ENCODE measurements at places on chromosomes 2 and 18.
A peak's percentile ranks its signal among the peaks of the same experiment; 100 is the strongest.

DNA sequence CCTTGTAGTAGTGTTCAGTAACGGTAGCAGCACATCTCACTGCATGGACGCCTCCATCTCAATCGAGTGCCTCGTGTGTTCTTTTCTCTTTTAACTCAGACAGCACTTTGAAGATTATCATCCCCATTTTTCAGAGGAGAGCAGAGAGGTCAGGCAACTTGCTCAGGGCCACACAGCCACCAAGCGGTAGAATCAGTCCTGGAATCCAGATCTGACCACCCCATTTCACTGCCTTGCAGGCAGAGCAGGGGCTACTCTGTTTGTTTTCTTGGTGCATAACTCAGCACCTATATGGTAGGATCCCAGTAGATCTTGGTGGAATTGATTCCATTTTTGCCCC is 129.5 kb downstream of the SMAD7 start:
- no peak for DNase-seq

- no peak for DNase-seq
Observed at GRCh38 chr2:1972422-1972821, 228.1 kb upstream of the PXDN start.

DNA sequence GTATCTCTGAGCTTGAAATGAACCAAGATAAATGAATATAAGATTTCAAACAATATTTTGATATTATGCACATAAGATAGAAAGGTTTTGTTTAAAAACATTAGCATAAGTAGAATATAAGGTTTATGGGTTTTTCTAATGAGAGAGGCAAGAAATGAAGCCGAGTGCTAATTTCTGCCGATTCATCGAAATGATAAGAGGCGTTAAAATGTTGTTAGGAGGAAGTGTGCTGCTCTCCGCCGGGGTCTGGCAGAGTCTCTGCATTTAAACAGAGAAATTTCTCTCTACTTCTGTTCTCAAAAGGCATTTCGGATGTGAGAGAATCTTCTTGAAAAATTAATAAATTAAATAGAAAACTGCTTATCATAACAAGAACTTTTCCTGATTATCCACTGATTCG is 83.6 kb downstream of the MRPS9 start:
- DNase-seq, result no peak

DNA sequence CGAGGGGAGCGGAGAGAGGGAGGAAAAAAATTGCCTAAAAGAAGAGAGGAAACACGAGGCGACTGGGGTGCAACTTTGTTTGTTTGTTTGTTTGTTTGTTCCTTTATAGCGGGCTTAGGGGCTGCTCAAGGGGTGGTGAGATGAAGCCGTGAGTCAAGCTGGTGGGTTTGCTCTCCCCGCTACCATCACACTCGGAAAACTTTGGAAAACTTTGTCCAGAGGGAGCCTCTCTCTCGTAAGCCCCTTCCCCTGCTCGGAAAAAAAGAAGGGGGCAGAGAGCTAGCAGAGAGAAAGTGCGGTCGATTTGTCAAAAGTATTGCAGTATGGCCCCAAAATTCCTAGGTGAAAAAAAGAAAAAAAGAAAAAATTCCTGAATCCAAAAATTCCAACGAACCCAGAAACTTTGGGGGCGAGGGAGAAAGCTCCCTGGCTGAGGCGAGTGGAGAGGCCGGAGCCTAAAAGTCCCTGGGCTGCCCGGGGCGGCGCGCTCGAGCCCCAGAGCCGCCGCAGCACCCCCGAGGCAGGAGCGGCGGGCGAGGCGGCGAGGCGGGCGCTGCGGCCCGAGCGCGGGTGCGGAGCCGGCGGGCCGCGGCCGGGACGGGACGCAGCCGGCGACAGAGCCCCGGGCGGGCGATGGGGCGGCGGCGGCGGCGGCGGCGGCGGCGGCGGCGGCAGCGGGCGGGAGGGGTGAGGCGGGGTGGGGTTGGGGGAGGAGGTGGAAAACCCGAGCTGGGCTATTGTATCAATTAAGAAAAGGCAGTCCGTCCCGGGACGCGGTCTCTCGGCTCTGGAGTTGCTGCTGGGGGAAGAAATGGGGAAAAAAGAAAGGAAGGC is 558 bp upstream of the CYP26B1 start:
- no peak for DNase-seq

- no peak for DNase-seq
Observed at GRCh38 chr18:57901825-57902589, 98.9 kb upstream of the ATP8B1 start.

DNA sequence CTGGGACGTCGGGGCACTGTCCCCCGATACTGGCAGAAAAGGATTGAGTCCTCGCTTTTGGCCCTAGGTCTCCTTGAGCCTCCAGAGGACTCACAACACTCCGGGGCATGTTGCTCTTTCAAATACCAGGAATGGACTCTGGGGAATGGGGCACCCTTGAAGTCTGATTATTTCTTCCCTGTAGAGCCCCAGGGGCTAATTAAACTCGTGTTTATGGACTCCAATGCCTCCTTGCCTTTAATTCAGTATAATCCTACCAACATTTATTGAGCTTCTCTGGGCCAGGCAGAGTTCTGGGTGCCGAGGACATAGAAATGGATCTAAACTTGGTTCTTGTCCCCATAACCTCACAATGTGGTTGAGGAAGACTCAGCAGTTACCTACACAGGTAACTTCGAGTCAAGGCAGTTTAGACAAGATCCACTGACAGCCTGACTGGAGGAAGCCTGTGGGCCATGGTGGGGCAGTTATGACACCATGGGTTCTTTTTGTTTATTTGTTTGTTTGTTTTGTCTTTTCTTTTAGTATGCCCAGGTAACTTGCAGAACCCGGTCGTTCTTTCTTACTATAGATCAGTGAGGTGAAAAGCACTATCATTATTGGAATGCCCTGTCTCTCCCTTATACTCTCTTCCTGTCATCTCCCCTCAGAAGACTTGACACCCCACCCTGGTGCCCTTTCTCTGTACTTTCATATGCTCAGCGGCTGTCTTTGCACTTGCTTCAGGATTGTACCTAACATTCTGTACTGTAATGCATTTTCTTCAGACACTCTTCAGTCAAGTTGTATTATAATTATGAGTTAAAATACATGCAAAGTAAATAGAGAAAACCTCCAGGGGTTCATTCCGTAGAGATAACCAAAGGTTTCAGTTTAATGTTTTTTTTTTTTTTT is 3.2 kb downstream of the CFLAR start:
- no peak for DNase-seq

DNA sequence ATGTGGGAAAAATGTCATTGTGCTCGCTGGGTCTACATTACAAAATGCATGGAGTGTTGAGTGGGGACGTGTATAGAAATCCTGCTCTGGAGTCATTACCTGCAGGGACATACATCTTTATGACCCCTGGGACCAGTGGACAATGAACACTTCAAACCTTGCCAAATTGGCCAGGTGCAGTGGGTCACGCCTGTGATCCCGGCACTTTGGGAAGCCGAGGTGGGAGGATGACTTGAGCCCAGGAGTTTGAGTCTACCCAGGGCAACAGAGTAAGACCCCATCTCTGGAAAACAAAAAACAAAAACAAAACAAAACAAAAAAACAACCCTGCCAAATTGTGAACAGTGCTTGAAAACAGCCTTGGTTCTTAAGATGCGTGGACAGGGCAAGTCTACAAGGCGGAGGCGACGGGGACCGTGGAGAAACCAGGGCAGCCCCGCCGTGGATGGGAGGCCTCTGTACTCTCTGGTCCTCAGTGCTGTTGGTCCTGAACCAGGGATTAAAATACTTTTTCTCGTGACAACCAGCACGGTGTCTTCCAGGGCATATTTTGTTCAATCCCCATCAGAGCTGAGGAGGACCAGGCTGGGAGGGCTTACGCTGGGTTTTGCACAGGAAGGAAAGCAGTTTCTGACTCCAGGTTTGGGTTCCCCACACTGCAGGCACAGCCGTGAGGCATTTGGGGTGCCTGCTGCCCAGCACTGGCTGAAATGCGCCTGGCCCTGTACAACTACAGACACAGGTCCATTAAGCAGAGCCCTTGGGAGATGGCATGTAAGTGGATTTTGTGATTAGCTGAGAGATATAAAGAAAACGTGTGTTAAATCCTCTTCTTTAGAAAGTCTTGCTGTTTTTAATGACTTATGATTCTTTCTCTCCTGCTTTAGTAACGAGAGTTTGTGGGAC is 13.7 kb downstream of the COLEC11 start:
- no peak for DNase-seq

- no peak for DNase-seq
Observed at GRCh38 chr2:220394433-220394832, 767.0 kb downstream of the SLC4A3 start.

DNA sequence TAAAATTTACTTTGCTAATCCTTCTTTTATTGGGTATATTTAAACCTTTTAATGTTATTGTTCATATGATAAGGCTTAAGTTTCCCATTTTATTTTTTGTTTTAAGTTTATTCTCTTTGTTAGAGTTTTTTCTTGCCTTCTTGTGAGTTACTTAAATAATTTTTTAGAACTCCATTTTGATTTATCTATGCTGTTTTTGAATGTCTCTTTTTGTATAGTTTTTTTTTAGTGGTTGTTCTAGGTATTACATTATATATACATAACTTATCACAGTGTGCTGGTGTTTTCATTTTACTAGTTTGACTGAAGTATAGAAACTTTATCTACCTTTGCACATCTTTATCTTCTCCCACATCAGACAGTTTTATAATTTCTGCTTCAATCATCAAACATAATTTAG is 49.4 kb upstream of the TGFA start:
- no peak for DNase-seq

- no peak for DNase-seq
Observed at GRCh38 chr18:12637901-12638643, 19.8 kb downstream of the SPIRE1 start.

DNA sequence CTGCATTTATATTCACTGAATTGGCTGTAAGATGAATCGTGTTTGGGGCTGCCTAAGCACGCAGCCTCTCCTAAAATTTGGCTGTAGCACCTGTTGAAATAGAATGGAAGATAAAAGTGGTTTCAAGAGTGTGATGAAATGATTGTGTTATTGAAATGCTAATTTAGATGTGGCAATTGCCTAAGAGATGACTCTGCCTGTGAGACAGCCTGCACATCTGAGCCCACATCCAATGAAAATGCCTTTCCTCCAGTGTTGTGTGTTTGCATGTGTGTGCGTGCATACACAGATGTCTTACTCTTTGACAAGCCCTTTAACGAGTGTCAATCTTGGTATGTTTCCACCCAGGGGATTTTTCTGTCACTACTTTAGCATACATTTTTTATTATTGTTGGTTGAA is 346.9 kb downstream of the MEIS1 start:
- no peak for DNase-seq

- DNase-seq, result no peak
Observed at GRCh38 chr2:159902722-159903121, 104.7 kb upstream of the CD302 start.

DNA sequence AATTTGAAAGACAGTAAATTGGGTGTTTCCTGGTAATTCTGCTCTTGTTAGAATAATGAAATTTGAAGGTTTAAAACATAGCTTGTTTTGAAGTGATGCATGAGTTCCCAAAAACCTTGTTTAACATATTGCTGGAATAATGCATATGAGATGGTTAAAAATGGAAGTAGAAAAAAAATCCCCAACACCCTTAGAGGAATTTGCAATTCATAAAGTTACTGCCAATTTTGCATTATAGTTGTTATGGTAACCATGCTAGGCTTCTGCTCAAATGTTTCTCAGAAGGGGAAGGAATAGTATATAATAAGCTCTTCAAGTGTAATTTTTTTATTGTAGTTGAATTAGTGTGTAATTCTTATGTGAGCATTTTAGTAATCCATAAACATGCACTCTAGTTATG is 49.1 kb downstream of the FASTKD2 start:
- no peak for DNase-seq

DNA sequence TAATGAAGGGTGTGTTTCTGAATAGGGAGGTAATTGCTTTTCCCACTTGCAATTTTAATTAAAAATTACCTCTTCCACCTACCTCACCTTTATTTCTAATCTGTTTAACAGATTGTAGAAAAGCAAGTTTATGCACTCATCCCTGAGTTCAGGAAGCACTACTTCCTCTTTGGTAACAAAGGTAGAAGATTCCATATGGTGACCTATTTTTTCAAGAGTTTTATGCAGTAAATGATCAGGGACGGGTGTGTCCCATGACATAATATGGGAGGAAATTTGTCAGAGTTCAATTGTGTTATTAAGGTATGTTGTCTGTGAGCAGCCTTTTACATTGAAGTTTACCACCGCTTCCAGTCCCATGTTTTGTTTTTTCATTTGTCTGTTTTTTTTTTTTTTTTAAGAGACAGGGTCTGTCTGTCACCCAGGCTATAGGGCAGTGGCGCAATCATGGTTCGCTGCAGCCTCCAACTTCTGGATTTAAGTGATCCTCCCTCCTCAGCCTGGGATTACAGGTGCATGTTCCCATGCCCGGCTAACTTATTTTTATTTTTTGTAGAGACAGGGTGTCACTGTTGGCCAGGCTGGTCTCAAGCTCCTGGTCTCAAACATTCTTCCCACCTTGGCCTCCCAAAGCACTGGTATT is 68.2 kb downstream of the ASAP2 start:
- DNase-seq, result no peak

- no peak for DNase-seq
Observed at GRCh38 chr2:45040786-45041185, 31.5 kb upstream of the SIX2 start.

DNA sequence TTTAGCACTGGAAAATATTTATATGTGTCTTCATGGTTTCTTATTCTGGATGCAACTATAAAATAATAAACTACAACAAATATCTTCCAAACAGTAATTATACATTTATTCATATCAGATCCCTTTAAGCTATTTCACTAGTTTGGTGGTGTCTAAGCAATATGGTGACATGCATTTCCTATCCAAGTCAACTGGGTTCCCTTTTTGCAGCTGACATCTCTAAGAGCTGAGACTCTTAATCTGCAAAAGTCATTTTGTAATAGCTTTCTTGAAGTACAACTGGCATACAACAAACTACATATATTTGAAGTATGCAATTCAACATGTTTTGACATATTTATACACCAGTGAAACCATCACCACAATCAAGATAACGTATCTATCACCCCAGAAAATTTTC is 59.9 kb upstream of the SLC1A4 start:
- no peak for DNase-seq

- no peak for DNase-seq
Observed at GRCh38 chr2:221726894-221727513, 154.9 kb upstream of the EPHA4 start.

DNA sequence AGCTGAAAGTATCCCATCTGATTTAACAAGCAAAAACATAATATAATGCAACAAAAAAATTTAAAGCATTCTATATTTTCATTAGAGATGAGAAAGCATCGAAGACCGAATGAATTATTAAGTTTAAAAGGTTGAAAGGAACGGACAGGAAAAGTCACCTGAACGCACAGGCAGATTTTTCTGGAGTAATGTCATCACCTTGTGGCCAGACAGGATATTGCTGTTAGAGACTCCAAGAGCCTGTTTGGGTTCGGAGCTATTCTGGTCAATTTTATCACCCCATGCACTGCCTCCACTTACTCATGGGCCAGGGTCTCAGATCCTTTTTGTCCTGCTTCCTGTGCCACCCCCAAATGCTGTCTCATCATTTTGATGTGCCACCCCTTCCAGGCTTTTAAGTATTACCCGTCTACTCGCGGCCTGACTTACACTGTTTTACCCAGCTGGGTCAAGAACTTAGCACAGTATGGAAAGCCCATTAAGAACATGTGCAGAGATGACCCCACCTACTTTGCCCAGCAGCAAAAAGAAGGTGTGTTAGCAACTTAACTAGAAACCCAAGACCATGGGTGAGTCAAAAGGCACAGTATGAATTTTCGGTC is 27.3 kb downstream of the GKN2 start:
- peak; percentile 30 for DNase-seq
